ENCODE measurements at places on chromosomes 5 and 9.

DNA sequence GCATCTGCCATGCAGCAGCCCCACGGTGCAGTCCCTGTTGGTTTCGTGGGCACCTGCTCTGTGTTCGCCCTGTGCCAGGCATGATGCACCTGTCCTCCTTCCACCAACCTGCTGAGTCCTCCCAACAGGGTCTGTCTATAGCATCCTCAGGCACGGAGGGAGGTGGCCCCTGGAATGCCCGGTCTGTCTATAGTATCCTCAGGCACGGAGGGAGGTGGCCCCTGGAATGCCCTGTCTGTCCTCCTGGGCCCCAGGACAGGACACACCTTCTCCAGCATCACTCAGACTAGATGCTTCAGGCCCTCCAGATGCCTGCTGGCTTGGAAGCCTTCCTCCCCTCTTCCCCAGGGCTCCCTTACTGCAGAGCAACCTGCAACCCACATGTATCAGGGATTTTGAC, 9.9 kb upstream of the PHYHD1 start:
- no peak for DNase-seq

DNA sequence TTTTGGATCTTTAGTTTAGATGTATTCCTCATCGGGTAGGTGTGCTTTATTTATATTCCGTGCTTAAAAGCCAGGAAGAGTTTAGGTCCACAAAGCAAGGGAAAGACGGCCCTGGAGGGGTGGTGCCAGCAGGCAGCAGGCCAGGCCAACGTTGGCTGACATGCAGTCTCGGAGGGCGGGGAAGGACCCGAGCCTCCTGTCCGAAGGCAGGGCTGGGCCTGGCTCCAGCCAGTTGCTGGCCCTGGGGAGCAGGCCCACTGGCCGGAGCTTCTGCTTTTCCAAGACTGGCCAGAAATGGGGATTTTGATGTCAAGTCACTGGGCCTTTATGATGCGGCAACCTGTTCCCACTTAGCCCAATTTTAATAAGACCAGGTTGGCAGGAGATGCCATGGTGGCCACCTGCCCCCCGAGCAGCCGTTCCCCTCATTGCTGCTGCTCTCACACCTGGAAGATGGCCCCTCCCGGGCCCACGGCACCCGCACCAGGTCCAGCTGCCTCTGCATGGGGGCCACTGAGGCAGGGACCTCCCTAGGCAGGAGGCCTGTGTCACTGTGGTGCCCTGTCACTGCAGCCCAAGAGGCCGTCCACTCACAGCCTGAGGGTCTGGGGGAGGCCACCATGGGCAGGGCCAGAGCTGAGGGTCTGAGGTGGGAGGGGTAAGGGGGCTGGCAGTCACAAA, 23.2 kb downstream of the LPCAT1 start:
- no peak for DNase-seq

GRCh38 chr9:1604942-1605560, 410.1 kb upstream of the SMARCA2 start:
- peak; percentile 26 for DNase-seq

- DNase-seq: no peak
Measured at GRCh38 chr5:140299056-140299455, 3.8 kb downstream of the PFDN1 start.

- DNase-seq: no peak
Measured at GRCh38 chr9:27784847-27785713, 211.8 kb upstream of the C9orf72 start.

DNA sequence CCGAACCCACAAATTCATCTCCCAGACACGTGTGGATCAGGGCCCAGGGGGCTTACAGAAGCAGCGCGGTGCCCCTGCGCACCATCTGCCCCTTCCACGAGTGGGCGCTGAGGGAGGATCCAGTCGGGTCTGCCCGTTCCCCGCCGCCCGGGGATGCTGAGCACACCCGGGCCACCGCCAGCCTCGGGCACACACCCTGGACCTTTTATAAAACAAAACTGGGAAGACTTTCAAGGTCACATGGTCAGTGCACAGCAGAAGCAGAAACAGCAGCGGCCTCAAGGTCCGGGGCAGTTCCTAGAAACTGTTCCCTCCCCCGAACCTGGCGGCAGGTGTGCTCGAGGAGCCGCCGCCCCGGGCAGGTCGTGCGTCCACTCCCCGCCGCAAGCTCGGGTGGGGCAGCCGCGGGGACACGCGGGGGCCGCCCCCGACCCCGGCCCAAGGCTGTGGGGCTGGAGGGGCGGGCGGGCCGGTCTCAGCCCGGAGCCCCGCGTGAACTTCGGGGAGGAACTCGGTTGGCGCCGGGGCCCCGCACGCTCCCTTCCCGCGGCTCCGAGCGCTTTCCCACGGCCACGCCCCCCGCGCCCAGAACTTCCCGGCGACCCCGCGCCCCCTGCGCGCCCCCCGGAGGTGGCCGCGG, 633 bp upstream of the PPP1R26 start:
- DNase-seq: no peak
